NB4 (cell line): ENCODE measurements at places on chromosomes 13 and 19.

DNA sequence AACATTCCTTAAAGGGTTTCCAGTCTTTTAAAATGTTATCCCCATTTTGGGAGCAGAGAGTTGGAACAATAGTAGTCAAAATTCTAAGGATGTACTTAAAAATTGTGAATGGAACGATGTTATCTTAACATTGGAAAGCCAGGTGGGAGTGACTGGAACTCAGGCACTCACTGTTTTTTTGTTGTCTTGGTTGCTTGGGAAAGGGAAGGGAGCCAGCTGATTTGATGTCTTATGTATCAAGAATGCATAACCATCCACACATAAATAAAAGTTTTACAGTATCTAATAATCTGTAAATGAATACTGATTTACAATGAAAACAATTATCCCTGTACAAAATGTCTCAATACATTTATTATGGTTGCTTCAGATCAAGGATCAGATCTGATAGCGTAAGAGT, 88.7 kb downstream of the SLC10A2 start:
- no peak for DNase-seq

DNA sequence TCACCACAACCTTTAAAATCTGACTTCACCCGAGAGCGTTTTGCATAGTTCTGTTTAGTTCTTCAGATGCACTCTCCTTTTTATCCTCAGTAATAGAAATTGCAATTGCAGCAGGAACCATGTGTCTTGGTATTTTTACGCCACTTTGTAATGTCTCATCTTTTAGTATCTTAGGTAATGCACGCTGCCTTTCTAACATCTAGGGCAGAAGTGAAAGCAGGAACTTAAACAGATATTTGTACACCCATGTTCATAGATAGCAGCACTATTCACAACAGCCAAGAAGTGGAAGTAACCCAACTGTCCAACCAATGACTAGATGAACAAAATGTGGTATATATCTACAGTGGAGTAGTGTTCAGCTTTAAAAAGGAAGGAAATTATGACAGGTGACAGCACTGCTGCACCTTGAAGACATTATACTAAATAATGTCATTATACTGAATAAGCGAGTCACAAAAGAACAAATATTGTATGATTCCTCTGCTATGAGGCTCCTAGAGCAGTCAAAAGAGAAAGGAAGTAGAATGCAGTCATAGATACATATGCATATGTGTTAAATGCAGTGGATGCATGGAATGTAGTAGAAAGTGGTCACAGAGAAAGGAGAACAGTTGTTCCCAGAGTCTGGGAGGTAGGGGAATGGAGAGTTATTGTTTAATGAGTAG, 105.9 kb upstream of the GJB6 start:
- DNase-seq: peak; percentile 40

GRCh38 chr19:16327911-16328823, 3.5 kb downstream of the KLF2 start:
- peak; percentile 99 for DNase-seq

- no peak for DNase-seq
These were observed 133.6 kb upstream of the MYO16 start for GRCh38 chr13:108495646-108496361.

- DNase-seq: no peak
These were observed 4.4 kb downstream of the JAK3 start for GRCh38 chr19:17843292-17843827.

DNA sequence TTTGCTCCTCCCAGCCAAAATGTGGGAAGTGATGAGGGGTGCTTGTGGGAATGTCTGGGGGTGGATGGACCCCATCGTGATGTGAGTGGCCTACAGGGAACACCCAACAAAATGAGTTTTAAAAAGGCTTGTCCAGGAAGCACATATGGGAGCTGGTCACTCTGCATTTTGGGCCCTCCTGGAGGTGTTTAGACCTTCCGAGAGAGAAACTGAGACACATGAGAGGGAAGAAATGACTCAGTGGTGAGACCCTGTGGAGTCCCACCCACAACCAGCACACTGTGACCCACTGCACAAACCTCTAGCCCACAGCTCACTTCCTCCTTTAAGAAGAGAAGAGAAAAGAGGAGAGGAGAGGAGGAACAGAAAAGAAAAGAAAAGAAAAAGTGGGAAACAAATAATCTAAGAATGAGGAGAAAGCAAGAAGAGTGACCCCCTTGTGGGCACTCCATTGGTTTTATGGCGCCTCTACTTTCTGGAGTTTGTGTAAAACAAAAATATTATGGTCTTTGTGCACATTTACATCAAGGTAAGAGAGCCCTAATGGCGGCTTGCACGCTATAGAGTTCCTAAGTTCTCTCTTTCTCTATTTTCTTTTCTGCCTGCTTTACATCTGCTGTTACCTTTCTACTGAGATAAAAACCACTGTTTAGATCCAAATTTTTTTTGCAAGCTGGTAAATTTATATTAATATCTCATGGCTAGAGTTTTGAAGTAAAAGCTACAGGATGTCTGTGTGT, 13.3 kb upstream of the LILRB1 start:
- no peak for DNase-seq

GRCh38 chr19:29532097-29532496, 6.3 kb downstream of the VSTM2B start:
- DNase-seq: no peak

- DNase-seq: no peak
These were observed 57.1 kb downstream of the ALOX5AP start for GRCh38 chr13:30792285-30793000.

GRCh38 chr13:109509154-109509900, 277.1 kb downstream of the IRS2 start:
- peak; percentile 16 for DNase-seq

- DNase-seq: no peak
These were observed 4.4 kb downstream of the SULT2A1 start for GRCh38 chr19:47881757-47882156.

DNA sequence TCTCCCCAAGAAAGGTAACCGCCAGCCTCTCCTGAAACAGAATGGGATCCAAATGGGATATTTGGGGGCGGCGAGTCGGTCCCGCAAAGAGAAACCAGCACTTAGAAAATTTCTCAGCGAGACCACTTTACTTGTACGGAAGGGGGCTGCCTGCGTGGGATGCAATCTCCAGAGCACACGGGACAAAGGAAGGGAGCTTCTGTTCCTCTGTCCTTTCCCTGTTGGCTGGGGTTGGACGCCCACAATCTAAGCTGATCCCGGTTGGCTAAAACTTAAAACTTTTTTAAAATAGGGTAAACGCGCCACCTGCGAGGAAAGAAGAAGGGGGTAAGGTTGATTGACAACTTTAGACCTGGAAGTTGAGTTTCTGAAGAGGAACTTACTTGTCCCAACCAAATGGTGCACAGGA, 826 bp upstream of the BSG start:
- peak; percentile 70 for DNase-seq

DNA sequence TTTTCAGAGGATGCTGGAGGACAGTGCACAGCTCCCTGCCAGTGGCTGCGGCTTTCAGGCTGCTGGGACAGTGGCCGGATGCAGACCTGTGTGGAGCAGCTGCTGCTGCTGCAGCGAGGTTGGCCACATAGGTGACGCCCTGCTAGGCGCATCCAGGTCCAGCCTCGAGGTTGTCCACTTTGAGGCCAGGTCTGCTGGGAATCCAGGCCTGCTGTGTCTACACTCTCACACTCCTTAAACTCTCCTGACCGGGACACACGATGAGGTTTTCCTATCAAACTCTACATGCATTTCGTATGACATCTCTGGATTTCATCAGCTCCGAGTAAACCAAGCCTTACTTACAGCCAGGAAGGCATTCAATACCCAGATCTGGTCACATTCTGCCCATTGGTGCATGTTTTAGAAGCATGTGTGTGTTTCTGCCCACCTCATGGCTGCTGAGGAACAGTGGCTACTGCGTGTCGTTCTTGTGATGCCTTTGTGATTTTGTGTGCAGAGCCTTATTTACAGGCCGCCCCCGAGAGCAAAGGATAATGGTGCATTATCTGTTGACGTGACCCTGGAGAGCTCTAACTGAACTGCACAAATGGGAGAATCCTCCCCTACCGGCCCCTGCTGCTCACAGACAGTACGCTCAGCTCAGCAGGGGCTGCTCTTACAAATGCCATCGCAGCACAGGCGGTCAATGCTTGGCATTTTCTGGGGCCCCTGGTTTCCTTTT, 12.3 kb upstream of the MCF2L start:
- no peak for DNase-seq

- peak; percentile 43 for DNase-seq
These were observed 130.9 kb downstream of the SHISA2 start for GRCh38 chr13:25920931-25921330.

GRCh38 chr19:7540761-7541474, 5.4 kb downstream of the PNPLA6 start:
- peak; percentile 70 for DNase-seq

GRCh38 chr13:66180836-66181235, 1049.3 kb downstream of the PCDH9 start:
- no peak for DNase-seq

DNA sequence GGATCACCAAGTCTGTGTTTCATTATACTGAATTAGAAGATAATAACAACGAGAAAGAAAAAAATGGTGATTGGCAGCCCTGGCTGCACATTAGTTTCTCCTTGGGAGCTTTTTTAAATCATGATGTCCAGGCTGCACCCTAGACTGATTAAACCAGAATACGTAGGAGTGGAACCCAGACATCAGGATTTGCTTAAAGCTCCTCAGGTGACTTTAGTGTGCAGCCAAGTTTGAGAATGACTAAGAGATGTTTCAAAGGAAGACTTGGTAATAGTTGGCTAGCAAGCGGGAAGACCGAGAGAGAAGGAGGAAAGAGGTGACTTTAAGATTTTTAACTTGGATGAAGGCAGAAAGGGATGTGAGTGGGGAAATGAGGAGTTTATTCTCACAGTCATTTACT, 71.4 kb upstream of the SERP2 start:
- no peak for DNase-seq

GRCh38 chr19:47821460-47822020, at the start of gene CRX:
CRX (plus strand) TSS chr19:47821937; CDS start chr19:47834444, 12,507 bp downstream.
- DNase-seq: no peak

- DNase-seq: peak; percentile 63
These were observed 2.5 kb downstream of the RPS28 start for GRCh38 chr19:8323781-8324185.

GRCh38 chr13:55467476-55467875, 1673.2 kb upstream of the PRR20A start:
- DNase-seq: no peak

DNA sequence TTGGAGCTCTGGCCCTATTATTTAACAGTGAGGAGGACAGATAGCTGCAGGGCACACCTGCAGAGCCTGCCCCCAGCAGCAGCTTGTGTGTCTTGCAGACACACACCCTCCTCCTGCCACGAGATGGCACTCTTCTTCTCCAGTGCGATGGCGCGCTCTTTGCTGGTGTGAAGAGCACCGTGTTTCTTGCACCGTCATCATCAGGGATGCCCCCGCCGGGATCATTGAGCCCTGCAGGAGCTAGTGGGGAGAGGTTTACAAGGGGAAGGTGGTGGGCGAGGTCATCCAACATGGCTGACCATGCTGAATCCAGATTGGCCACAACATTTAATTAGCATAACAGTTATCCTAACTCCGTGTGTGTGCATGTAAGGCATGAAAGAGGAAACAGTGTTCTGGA, 105.6 kb downstream of the RAB20 start:
- DNase-seq: peak; percentile 91

GRCh38 chr19:16135430-16136127, 7.9 kb upstream of the HSH2D start:
- peak; percentile 51 for DNase-seq

DNA sequence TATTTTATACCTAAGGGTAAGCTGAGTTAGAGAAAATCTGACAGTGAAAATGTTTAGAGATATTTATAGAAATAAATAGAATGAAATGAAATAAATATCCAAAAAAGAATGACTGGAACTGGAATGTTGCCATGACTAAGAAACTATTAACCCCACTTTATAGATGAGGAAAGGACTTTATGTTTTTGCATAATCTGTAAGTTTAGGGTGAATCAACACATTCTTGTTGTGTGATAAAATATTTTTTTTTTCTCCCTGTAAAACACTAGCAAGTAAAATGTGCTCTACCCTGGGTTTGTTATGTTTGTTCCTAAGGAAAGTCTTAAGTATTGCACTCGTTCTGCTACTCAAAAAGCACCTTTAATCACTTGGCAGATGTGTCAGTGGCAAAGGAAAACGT, 83.8 kb upstream of the KL start:
- no peak for DNase-seq

DNA sequence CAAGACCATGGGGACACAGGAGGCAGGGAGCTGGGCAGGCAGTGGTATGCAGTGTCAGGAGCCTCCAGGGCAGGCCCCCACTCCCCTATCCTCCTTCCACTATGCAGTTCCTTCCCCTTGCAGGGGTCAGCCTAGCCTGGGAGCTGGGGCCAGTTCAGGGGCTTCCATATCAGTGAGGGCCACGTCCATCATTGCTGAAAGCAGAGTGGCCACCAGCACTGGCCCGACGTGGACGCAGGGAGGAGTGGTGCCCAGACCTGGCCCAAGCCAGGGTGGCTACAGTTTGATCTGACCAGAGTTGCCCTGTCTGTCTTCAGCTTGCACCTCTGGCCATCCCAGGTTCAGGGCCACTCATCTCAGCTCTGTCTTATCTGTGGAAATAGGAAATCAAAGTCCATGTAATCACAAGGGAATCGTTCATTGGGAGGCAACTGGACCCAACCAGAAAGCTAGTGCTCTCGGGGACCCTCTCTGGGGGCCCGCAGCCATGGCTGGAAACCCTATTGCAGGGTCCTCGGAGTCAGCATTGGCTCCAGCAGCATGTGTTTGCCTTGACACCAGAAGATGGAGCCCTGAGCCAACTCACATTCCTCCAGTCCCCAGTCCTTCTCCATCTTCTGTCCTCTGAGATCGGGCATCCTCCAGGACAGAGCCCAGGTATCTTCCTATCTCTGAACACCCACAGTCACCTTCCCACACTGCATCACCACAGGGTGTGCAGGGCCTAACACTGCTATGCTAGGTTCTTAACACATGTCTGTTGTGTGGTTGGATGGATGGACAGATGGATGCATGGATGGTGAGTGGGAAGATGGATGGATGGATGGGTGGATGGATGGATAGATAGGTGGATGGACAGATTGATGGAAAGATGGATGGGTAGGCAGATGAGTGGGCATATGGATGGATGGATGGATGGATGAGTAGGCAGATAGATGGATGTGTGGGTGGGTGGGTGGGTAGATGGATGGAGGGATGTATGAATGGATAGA, 75.7 kb upstream of the KCTD15 start:
- no peak for DNase-seq

DNA sequence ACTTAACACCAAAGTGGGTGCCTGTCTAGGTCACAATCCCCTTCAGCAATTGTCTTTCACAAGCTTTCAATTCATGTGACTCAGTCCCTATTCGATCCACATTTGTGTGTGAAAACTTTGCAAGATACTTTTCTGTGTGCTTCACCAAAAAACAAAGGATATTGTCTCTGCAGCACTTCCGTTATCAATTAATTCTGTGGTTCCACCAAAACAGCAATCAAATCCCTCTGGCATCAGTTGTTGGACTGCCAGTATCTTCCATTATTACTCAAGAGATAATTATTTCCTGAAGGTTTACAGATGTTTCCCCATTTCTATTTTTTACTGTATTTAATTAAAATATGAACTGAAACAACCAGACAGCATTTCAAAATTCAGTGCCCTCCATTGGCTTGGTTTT, 481.4 kb downstream of the SUCLA2 start:
- no peak for DNase-seq

- DNase-seq: no peak
These were observed 1.3 kb downstream of the ZNF433 start for GRCh38 chr19:12034198-12034597.
